ENCODE measurements at places on chromosomes 7 and 10.

DNA sequence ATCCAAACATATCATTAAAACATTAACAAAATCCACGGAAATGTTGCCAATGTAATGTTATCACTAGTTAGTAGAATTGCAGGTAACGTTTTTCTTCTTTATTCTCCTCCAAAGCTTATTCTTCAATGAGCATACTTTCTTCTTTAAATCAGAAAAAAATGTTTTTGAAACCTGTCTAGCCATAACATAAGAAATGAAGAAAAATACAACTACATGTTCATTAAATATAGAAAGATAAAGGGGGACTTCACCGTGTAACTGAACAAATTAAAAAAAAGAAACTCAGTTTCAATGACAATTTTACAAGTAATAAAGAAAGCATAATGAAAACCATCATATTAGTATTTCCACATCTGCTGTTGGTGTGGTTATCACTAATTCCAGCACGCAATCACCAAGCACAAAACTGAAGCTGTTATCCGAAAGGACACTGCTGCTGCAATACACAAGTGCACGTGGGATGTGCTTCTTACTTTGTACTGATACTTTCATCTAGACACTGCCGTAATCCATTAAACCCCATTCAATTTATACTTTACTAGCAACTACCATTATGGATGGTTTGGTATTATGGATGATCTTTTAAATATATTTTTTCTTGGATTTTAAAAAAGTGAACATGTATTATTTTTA, 9.6 kb downstream of the ESYT2 start:
- DNase-seq = no peak

DNA sequence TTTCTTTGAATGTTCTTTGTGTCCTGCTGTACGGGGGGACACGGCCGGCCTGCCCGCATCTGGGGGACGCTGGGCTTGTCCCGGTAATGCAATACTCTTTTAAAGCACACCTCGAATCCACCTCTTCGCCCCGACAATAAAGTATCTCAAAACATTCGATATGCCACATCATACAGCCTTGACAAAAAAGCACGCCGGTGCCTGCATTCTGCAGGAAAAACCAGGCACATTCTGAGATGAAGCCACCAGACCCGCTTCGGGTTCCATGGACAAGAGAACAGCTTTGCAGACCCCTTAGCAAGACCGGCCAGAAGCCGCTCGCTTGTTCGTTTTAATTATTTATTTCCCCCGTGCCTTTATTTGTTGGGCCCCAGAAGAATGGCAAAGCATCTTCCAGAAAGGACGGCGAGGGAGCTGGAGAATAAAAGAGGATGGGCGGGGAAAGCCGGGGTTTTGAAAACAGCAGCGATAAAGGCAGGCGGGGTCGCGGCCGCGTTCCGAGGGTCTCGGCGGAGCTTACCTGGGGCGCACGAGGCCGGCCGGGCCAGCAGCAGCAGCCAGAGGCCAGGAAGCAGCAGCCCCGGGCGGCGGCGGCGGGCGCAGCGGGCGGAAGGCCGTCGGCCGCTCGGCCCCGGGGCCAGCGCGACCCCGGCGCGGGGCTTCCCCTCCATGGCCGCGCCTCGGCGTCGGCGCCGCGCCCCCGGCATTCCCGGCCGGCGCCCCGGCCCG, 462 bp downstream of the KIAA1549 start:
- DNase-seq = no peak

GRCh38 chr7:157587051-157587804, 250.4 kb downstream of the DNAJB6 start:
- DNase-seq = no peak

GRCh38 chr10:95837356-95837776, 70.4 kb upstream of the CC2D2B start:
- DNase-seq = no peak

GRCh38 chr10:86944907-86945306, 12.5 kb downstream of the MMRN2 start:
- DNase-seq = no peak

DNA sequence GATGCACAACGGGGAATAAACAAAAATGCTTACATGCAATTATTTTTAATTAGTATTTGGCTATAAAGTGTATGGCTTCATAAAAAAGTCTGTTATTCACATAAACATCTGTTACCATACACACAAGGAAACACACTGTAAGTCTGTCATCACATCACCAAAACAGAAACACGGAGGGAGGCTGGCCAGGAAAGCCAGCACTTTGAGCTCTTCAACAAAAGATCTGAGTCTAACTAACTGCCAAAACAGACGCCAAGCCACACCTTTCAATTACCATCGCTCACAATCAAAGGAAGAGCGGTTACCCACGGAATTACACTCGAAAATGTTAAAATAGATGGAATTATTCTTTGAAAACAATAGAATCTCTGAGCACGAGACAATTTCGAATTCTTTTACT, 49.2 kb upstream of the MGMT start:
- DNase-seq = no peak

DNA sequence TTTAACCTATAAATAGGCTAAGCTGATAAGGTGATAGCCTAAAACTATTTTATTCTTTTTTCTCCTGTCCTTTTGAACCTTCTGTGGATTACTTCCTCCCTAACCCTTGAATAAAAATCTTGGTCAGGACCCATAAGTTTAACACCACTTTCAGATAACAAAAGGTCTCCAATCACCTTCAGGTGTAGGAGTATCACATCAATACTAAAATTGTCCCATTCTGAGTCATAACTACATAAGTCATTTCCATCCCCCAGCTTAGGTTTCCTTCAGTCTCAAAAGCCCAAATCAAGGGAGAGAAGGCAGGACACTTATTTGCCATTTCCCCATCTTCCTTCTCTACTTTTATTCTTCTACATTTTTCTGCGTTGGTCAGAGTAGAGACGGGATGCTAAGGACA, 56.9 kb upstream of the WNT16 start:
- DNase-seq = no peak

GRCh38 chr7:139635526-139636302, 112.2 kb downstream of the CLEC2L start:
- DNase-seq = no peak

GRCh38 chr7:16694806-16695205, 48.8 kb downstream of the BZW2 start:
- no peak for DNase-seq

DNA sequence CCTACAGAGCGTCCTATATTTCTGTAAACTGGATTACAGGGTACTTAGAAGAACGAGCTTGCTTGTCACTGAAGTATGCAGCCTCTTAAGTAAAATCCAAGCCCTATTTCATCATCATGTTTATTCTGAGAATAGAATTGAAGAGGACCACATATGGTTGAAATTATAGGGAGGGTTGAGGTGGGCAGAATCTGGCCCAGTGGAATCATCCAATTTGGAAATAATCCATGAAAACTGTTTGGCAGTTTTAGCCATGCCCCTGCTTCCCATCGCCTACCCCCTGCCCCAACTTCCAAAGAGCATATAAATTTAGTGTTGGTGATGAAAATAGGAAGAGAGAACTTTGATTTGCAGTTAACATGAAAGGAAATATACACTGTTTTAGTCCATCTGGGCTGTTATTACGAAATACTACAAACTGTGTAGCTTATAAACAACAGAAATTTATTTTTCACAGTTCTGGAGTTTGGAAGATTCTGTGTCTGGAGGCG, 150.4 kb downstream of the PRKG1 start:
- no peak for DNase-seq

DNA sequence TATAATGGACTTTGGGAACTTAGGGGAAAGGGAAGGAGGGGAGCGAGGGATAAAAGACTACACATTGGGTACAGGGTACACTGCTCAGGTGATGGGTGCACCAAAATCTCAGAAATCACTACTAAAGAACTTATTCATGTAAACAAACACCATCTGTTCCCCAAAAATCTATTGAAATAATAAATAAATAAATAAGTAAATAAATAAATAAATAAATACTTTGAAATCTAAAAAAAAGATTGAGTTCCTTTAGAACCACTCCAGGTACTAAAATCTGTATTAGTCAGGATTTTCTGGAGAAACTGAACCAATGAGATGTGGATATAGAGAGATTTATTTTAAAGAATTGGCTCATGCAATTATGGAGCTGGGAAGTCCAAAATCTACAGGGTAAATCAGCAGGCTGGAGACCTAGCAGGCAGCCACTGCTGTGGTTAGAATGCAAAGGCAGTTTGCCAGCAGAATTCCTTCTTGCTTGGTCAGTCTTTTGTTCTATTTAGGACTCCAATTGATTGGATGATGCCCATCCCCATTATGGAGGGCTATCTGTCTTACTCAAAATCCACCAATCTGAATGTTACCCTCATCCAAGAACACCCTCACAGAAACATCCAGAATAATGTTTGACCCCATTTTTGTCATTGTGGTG, 8.9 kb downstream of the IGFBP1 start:
- peak; percentile 67 for DNase-seq

DNA sequence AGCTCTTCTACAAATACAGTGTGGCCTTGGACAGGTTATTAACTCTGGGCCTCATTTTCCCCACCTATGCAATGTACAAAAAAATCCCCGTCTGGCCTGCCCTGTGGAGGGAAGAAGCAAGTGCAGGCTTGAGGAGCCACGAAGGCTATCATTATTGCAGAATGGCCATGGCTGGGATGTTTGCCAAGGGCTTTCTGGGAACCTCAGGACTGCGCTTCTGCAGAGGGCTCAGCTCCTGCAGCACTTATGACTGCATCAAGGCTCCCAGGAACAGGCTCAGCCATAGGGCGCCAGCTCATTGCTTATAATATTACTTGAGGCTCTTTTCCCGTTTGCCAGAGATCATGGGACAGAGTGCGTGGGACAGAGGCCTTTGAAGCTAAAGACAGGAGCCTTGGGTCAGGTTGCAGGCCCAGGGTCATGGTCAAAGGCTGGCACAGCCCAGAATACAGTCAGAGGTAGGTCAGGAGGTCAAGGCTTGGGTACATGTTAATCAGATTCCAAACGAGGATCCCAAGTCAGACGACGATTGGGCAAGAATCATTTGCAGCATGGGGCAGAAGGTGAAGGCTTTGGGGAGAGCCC, 20.6 kb upstream of the C10orf105 start:
- DNase-seq = no peak

- no peak for DNase-seq
Observed at GRCh38 chr7:157392256-157393037, 55.6 kb downstream of the DNAJB6 start.

- DNase-seq = peak; percentile 52
Observed at GRCh38 chr7:17532861-17533404, 234.5 kb downstream of the AHR start.

DNA sequence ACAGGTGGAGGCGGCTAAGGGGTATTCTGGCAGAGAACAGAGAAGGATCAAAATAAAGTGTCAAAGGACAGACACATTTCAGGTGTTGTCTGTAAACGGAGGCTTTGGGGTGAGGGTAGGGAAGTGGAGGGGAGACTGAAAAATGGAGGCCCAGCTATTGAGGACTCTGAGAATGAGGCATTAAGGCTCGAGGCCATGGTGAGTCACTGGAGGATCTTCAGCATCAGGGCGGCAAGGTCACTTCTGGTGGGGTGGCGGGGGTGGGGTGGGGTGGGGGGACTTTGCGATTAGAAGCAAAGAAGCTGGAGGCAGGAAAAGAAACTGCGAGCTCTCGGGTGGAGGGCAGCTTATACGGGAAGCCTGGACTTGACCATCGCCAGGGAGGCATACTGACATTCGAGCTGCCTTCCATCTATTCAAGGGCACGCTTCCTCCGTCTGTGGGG, 58.4 kb upstream of the PCGF5 start:
- no peak for DNase-seq

DNA sequence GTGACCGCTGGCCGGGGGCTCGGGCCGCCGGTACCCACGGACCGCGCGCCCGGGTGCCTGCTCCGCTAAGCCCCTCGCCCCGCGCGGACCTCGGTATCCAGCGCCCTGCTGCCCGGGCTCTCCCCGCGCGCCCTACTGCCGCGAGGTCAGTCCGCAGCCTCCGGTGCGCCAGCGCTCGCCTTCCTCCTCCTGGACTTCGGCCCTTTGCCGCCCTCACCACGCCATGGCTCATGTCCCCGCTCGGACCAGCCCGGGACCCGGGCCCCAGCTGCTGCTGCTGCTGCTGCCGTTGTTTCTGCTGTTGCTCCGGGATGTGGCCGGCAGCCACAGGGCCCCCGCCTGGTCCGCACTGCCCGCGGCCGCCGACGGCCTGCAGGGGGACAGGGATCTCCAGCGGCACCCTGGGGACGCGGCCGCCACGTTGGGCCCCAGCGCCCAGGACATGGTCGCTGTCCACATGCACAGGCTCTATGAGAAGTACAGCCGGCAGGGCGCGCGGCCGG, 483 bp downstream of the GDF10 start:
- no peak for DNase-seq

DNA sequence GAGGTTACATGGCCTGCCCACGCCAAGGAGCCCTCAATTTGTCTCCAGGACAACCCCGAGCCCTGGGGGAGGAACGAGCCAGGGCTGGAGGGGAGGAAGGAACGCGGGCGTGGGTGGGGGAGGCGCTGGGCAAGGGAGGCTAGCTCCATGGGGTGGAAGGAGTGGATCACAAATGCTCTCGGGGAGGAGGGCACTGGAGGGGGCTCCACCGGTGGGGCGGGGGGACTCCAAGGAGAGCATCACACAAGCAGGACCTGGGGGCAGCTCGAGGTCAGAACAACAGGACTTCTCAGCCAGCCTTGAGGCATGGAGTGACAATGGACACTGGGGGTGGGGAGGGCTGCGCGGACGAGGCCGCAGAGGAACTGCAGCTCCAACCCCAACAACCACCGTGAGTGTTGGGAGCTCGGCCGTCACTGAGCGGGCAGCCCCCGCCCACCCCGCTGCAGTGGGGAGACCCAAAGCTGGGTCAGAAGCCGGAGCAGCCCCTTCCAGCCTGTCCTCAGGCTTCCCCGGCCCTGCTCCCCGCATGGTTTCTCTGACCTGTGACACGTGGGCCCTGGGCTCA, 41.1 kb downstream of the STK32C start:
- DNase-seq = no peak

GRCh38 chr7:121519548-121520521, 123.7 kb upstream of the FAM3C start:
- DNase-seq = no peak

DNA sequence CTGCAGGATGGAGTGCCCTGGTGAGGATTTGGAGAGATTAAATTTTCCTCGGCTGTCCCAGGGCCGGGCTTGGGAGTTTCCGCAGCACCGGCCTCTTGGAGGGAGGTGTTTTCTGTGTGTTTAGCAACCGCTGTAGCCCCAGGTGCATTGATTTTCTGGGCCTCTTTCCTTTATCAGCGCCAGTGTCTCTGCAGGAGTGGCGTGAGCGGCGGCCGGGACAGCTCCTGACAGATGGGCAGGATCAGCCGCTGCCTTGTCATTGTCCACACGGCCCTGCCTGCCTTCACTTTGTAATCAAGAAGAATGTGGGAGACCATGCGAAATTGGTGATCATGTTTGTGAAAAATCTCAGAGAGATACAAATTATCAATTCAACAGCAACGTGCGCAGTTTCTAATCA, 32.4 kb downstream of the NKX6-2 start:
- DNase-seq = no peak

Measured in HS-27A (cell line).